ENCODE measurements at places on chromosomes 5 and 9. TPM values are rescaled to one million over a fixed set of nuclear protein-coding genes. Genes with fewer than 3 reads are reported as not detected.

PRDM9 gene
- not detected for total RNA-seq

- DNase-seq = no peak
- H3K4me1 ChIP-seq = peaks cover 7% of the 10 kb centered on the region
- H3K27ac ChIP-seq = no peak overlapping the region
These were observed 13.5 kb downstream of the TRAF1 start for GRCh38 chr9:120912958-120913646.

NKD2 gene
- total RNA-seq = 1.5 TPM

HEMGN gene
- not detected for total RNA-seq

DNA sequence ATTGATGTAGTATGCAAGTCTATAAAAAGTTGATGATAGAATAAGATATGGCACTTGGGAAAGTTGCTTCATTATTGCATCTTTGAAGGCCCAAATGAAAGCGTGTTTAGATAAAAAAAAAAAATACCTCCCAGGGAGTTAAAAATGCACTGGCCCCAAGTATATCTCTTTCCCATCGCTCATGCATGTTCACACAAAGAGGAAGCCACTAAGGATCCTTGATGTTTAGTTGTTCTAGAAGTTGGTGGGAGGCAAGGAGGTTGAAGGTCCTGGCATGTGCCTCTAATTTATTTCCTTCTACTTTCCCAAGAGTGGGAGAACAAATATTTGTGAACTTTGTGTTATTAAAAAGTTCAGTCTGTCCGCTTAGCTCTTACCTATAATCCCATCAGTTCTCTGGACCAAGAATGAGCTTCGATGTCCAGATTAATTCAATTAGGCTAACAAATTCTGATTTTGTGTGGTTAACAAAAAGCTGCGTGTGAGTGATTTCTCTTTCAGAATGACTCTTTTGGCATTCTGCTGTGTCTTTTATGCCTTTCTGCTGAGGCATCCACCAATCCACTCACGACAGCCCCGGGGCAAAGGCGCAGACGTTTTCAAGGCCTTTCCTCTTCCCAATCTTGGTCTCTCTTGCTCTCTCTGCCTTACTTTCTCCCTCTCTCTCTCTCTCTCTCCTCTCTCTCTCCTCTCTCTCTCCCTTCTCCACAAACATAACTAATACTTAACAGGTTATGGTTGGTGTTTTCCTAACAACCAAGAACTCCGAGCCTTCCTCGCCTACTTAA, 135.1 kb upstream of the ERCC6L2 start:
- no peaks in the 10 kb centered on the region for H3K27me3 ChIP-seq
- no peaks in the 10 kb centered on the region for H3K36me3 ChIP-seq
- H3K4me3 ChIP-seq = no peak overlapping the region
- H3K27ac ChIP-seq = no peak overlapping the region
- no peaks in the 10 kb centered on the region for H3K4me1 ChIP-seq
- DNase-seq = no peak

- H3K36me3 ChIP-seq = no peaks in the 10 kb centered on the region
- H3K4me3 ChIP-seq = no peak overlapping the region
- no peak overlapping the region for H3K27ac ChIP-seq
- no peak for DNase-seq
These were observed 12.0 kb downstream of the SEMA6A start for GRCh38 chr5:116562669-116563068.

NDUFAF2 gene
- total RNA-seq = 24.8 TPM

TMEM171 gene
- total RNA-seq = not detected

KIF4B gene
- total RNA-seq = not detected

- no peak for DNase-seq
- no peaks in the 10 kb centered on the region for H3K4me1 ChIP-seq
- no peaks in the 10 kb centered on the region for H3K27me3 ChIP-seq
- no peaks in the 10 kb centered on the region for H3K36me3 ChIP-seq
- no peak overlapping the region for H3K4me3 ChIP-seq
These were observed 102.9 kb downstream of the GCNT1 start for GRCh38 chr9:76561900-76562299.

All from ovary (tissue), 10 donors.